Umbilical cord (tissue), 2 donors: ENCODE measurements at places on chromosomes 1 and 21.

DNA sequence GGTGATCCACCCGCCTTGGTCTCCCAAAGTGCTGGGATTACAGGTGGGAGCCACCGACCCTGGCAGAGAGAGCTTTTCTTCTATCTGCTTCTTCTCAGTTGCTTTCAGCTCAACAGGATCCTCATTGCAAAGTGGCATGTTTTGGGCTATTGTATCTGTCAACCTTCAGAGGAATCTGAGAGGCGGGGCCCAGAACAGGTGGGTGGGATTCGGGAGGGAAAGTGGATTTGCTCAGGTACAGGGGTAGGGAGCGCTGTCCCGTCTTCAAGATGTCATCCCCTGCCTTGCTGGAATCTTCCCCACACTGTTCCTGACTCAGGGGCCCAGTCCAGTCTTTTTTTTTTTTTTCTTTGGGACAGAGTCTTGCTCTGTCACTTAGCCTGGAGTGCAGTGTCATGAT, 26.9 kb upstream of the RCC2 start:
- DNase-seq, result no peak

DNA sequence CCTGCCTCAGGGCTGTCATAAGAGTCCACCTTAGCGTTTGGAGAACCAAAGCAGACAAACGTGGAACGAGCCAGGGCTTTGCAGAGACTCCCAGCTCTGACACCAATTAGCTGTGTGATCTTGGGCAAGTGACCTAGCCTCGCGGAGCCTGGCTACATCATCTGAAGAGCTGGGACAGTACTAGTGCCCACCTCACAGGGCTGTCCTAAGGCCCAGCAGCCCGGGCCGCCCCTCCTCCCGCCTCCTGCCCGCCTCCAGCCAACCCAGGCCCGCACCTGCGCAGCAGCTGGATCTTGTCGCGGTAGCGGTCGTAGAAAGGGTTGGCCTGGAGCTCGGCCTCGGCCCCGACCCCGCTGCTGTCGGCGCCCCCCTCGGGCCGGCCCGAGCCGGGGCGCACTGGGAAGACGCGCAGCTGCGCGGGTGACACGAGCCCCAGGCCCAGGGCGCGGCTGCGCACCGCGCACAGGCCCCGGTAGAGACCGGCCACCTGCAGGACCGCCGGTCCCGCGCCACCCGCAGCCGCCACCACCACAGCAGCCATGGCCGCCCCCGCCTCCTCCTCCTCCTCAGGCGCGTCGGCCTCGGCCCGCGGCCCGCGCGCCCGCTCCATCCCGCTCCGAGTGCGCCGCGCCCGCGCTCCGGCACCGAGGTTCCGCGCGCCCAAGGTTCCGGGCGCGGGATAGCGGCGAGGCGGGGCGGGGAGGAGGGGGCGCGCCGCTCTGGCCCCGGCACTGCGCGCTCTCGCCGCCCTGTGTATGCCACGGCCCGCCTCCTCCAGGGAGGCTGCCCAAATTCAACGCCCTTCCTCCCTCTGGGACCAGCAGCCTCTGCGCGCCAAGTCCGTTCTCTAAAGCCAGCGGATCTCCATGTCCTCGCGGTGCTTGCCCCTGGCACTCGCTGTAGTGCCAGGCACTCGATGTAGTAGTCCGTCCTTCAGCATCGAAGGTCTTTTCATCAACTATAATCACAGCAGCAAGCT, at the start of gene ATPAF1:
ATPAF1 (minus strand) TSS at position 583 of the 979 bp plus-strand sequence; CDS start at position 541, 42 bp downstream.
- DNase-seq, result peak; percentile 80

- no peak for DNase-seq
Measured at GRCh38 chr1:115809847-115810246, 31.1 kb downstream of the NHLH2 start.

- no peak for DNase-seq
Measured at GRCh38 chr1:64001038-64001437, 202.4 kb upstream of the UBE2U start.

DNA sequence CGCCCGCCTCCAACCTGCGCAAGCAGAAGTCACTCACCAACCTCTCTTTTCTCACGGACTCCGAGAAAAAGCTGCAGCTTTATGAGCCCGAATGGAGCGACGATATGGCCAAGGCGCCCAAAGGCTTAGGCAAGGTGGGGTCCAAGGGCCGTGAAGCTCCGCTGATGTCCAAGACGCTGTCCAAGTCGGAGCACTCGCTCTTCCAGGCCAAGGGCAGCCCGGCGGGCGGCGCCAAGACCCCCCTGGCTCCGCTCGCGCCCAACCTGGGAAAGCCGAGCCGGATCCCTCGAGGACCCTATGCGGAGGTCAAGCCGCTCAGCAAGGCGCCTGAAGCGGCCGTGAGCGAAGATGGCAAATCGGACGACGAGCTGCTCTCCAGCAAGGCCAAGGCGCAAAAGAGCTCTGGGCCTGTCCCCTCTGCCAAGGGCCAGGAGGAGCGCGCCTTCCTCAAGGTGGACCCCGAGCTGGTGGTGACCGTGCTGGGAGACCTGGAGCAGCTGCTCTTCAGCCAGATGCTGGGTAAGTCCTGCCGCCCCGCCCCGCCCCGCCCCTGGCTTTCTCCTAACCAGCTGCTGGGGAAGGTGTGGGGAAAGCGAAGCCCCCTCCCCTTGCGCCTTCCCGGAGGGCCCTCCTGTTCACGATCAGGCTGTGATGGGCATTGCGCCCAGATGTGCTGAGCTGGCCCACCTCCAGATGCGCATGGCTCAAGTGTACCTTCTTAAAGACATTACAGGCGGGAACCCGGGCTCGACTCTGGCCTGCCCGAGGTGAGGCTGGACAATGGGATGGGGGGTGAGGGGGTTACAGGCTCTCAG, 110.2 kb downstream of the NAV1 start:
- DNase-seq, result peak; percentile 46

GRCh38 chr1:232978091-232978634, 27.8 kb downstream of the NTPCR start:
- DNase-seq, result no peak

DNA sequence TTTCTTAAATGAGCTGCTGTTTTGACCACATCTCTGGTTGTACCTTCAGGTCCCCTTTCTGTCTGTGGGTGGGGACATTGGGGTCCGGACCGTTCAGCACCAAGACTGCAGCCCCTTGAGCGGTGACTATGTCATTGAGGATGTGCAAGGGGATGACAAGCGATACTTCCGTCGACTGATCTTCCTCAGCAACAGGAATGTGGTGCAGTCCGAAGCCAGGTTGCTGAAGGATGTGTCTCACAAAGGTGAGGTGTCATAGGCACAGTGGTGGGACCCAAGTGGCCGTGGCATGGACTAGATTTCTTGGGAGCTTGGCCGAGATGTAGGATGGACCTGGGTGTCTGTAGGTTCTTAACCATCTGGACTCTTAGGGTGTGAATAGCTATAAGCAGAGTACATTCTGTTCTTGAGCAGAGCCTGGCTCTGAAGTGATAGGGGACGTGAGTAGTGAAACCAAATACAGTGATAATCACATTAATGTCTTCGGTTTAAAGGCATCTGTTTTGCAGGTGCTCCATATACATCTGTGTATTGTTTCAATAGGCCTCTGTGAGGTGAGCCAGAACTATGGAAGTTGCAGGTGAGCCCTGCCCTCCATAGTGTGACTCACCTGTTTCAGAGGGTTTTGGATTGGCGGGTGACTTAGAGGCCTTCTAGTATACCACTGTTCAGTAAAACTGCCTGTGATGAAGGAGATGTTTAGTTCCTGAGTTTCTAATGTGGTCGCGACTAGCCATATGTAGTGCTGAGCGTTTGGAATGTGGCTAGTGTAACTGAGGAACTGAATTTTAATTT, 6.4 kb downstream of the METTL13 start:
- no peak for DNase-seq

DNA sequence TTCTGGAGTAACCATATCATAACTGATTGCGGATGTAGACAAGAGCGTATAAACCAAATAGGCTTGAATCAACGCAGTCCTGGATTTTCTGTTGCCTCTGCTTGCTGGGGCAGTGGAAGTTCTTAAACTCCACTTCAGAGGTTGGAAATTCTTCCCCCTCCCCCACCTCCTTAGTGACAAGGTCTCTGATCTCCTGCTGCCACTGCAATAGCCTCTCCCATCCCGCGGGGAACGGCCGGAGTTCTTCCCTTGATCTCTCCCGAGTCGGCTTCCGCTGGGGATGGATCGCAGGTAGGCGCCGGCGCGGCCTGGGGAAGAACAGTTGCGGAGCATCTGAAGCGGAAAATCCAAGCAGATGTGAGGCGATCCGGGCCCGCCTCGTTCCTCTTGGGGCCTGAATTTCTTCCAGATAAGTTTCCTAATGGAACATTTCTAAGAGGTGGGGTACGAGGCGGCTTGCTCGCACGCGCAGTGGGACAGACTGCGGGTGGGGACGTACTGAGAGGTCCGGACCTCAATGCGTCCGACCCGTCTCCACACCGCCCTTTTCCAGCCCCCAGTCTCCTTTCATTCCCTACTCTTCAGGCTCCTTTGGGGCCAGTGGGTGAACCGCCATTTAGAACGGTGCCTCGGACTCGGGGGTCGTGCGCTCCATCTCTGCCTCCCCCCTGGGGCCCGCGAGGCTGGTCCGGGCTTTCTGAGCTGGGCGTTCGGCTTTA, 3.1 kb upstream of the SIM2 start:
- DNase-seq, result no peak

GRCh38 chr1:117842408-117843170, 86.8 kb downstream of the GDAP2 start:
- DNase-seq, result no peak

- no peak for DNase-seq
Measured at GRCh38 chr1:235138821-235139220, 10.2 kb upstream of the TOMM20 start.

GRCh38 chr1:228801068-228801467, 65.8 kb downstream of the RHOU start:
- no peak for DNase-seq

- no peak for DNase-seq
Measured at GRCh38 chr1:170321113-170321512, 175.4 kb downstream of the NTMT2 start.

DNA sequence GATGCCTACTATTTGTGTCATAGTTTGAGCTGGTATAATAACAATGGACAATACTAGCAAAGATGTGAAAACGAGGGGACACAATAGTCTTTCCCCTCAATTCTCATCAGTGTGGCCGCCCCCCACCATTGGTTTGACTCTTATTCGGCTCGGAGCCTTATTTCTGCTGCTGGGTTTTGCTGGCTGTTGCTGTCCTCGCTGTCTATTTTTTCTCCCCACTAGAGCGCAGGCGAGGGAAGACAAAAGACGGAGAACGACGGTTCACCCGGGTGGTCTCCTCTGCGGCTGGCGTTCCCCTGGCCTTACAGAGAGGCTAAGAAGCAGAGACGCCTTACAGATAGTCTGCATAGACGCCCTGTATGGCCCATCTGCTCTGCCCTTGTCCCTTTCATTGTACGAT, 19.4 kb downstream of the CLIC6 start:
- DNase-seq, result no peak

- DNase-seq, result no peak
Measured at GRCh38 chr1:30103708-30104411, 619.5 kb downstream of the MATN1 start.

- DNase-seq, result no peak
Measured at GRCh38 chr21:37373539-37373938, 7.0 kb downstream of the DYRK1A start.

DNA sequence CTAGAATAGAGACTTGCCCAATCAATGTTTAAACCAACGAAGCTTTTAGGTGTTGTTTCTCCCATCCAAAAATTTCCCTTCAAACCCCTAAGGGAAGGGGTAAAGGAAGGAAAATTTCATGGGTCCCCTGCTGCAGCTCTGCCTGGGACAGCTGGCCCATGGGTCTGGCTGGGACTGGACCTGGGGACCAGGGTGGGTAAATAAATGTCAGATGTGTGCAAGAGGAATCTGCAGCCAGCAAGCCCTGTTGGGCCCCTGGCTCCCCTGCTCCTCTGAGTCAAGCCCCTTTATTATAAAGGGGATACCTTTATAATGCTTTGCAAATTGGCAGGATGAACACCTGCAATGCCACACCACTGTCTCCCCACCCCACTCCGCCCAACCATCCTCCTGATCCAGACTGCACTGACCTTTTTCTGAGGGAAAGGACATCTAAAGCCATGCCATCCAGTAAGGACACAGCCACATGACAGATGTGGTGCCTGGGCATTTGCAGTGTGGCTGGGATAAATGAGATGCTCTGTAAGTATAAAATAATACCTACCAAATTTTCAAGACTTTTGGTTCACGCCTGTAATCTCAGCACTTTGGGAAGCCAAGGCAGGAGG, 1.9 kb upstream of the TMEM125 start:
- DNase-seq, result no peak

GRCh38 chr1:93595266-93595665, 86.4 kb downstream of the BCAR3 start:
- DNase-seq, result peak; percentile 64

DNA sequence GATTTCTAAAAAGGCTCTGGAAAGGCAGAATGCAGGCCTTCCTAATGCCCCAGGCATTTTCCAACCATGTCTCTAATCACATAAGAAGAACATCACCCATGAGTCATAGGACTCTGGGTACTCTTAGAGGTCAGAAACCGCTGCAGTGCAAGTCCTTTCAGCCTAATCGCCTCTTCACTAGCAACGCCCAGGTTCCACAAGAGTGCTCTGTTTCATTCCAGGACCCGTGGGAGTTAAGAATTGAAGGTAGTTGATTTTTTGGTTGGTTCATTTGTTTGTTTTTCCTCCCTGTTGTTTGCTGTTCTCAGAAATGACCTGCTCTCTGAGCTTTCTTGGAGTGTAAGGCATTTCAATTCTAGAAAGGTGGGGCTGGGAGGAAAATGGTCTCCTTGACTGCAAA, 123.2 kb downstream of the NR5A2 start:
- DNase-seq, result peak; percentile 78
